ENCODE measurements at places on chromosomes 2 and 18.

DNA sequence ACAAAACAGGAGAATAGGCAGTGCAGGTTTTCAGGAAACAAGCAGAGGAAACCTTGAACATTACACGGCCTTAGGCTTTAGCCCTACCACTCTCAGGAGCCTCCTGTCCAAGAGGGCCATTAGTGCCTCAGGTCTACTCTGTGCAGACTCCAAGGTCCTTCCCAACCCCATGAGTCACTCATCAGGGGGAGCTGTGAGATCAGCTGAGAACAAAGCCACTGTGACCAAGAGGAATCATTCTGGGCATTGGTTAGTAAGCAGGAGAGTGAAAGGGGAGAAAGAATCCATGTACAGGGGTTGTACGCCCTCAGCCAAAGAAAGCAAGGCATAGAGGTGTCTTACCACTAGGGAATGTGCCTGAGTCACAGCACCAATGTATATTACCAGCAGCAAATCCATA lies 680.3 kb downstream of the DPP10 start:
- H3K4me3 ChIP-seq = no peak overlapping the region
- DNase-seq = no peak
- H3K36me3 ChIP-seq = no peaks in the 10 kb centered on the region
- no peaks in the 10 kb centered on the region for H3K4me1 ChIP-seq
- H3K27ac ChIP-seq = no peak overlapping the region
- no peaks in the 10 kb centered on the region for H3K27me3 ChIP-seq

GRCh38 chr2:182077023-182077422 lies 91.4 kb downstream of the PPP1R1C start:
- H3K27ac ChIP-seq = no peak overlapping the region
- H3K36me3 ChIP-seq = no peaks in the 10 kb centered on the region
- no peaks in the 10 kb centered on the region for H3K4me1 ChIP-seq
- no peak overlapping the region for H3K4me3 ChIP-seq

DNA sequence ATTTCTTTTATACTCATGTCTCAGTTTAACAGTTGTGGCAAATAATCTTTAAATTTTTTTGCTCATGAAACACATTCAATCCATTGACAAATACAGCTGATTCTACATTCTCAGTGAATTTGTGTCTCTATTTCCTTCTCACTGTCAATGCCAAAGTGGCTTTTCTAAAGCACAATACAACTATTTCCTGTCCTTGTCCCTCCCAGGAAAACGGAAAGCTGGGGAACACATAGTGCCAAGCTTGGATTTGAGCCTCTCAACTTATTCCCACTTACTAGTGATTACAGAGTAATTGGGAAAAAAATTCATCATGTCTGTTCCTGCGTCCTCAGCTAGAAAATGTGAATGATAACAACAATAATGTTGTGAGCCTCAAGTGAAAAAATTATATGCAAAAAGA lies 899.7 kb upstream of the CDH2 start:
- H3K27ac ChIP-seq = no peak overlapping the region
- H3K36me3 ChIP-seq = no peaks in the 10 kb centered on the region
- H3K4me1 ChIP-seq = no peaks in the 10 kb centered on the region
- no peak overlapping the region for H3K4me3 ChIP-seq
- no peaks in the 10 kb centered on the region for H3K27me3 ChIP-seq
- no peak for DNase-seq

DNA sequence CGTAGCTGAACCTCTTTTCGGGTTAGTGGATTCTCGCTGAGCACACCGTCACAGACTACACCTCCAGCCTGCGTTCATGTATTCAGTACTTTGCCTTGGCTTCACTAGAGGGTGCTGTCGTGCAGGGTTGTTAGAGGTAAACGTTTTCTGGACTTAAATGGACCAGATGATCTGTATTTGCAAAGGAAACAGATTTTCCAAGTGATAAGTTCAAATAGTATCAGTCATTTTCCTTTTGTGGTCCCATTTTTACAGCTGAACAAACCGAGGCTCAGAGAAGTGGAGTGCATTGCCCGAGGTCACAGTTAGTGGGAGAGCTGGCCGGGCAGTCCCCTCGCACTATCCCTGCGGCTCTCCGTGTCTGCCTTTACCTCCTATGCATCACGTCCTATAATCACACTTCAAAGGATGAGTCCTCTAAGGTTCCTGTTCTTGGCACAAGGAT lies 125.9 kb downstream of the MAP4K4 start:
- peak overlapping the region; percentile 64 for H3K27ac ChIP-seq
- peak; percentile 68 for DNase-seq
- no peaks in the 10 kb centered on the region for H3K27me3 ChIP-seq
- H3K36me3 ChIP-seq = peaks cover 7% of the 10 kb centered on the region
- peaks cover 79% of the 10 kb centered on the region for H3K4me1 ChIP-seq

GRCh38 chr2:143329288-143329687 lies 200.1 kb downstream of the ARHGAP15 start:
- no peak overlapping the region for H3K27ac ChIP-seq
- peaks cover 58% of the 10 kb centered on the region for H3K4me1 ChIP-seq
- no peak for DNase-seq
- H3K27me3 ChIP-seq = no peaks in the 10 kb centered on the region
- H3K36me3 ChIP-seq = peaks cover 6% of the 10 kb centered on the region

DNA sequence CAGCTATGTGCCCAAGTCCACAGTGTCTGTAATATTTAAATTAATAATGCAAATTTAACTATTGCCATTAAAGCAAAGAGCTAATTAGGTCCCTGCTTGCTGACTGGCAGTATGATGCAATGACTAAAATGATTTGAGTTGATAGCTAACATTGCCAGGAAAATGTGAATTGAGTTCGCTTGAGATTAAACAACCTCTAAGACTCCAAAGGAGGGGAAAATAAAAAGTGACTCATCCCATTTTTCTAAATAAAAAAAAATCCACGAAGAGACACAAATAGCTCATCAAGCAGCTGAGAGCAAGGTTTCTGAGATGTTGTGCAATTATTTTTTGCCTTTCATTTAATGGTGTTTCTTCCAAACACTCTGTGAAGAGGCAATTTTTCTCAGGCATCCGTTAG lies 413.0 kb downstream of the MTX2 start:
- H3K4me1 ChIP-seq = no peaks in the 10 kb centered on the region
- no peak overlapping the region for H3K4me3 ChIP-seq
- no peaks in the 10 kb centered on the region for H3K36me3 ChIP-seq
- H3K27ac ChIP-seq = no peak overlapping the region
- H3K27me3 ChIP-seq = peaks cover 17% of the 10 kb centered on the region

GRCh38 chr2:54029721-54030395 lies 59.1 kb upstream of the PSME4 start:
- H3K27ac ChIP-seq = no peak overlapping the region
- H3K27me3 ChIP-seq = no peaks in the 10 kb centered on the region
- DNase-seq = no peak
- no peak overlapping the region for H3K4me3 ChIP-seq
- peaks cover 5% of the 10 kb centered on the region for H3K4me1 ChIP-seq

DNA sequence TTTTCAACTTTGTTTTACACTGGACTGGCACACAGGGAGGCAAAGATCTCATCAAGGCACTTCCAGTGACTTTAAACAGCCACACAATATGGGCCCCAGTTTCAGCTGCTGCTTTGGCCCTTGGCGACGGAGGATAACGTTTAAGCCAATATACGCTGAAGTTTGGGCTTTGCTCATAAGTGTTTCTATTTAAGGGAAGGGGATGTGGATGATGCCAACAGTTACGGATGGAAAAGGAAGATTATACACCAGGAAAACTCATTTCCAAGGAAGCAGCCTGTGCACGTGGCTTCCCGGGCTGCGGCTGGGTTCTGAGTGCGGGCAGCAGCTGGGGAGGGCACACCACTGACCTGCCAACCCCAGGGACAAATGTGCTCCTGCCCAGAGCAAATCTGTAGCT lies 151.1 kb downstream of the SH3BP4 start:
- H3K4me1 ChIP-seq = no peaks in the 10 kb centered on the region
- no peak for DNase-seq
- H3K4me3 ChIP-seq = no peak overlapping the region

GRCh38 chr2:178115271-178115670 lies 3.0 kb downstream of the RBM45 start:
- peaks cover 9% of the 10 kb centered on the region for H3K36me3 ChIP-seq
- H3K4me1 ChIP-seq = peaks cover 35% of the 10 kb centered on the region
- H3K4me3 ChIP-seq = no peak overlapping the region
- H3K27ac ChIP-seq = no peak overlapping the region

- peaks cover 86% of the 10 kb centered on the region for H3K4me1 ChIP-seq
- no peak for DNase-seq
- H3K27ac ChIP-seq = peak overlapping the region; percentile 89
- no peaks in the 10 kb centered on the region for H3K27me3 ChIP-seq
Observed at GRCh38 chr2:7437716-7438632, 520.8 kb downstream of the RNF144A start.

GRCh38 chr2:120344214-120344975 lies 1.5 kb upstream of the INHBB start:
- H3K36me3 ChIP-seq = no peaks in the 10 kb centered on the region
- no peak overlapping the region for H3K4me3 ChIP-seq
- DNase-seq = peak; percentile 13

DNA sequence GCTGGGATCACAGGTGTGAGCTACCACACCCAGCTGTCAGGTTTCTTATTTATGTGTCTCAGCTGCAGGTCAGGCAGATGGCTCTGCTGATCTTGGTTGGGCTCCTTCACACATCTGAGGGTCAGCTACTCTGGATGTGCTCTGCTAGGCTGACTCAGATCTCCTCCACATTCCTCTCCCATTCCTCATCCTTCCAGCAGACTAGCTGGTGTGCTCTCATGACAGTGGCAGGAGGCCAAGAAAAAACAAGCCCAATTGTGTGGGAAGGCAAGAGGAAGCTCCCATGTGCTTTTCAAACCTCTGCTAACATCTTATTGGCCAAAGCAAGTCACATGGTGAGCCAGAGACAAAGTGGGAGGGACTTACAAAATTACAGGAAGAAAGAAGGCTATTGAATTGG lies 11.7 kb upstream of the MSH6 start:
- no peak overlapping the region for H3K27ac ChIP-seq
- DNase-seq = no peak
- no peaks in the 10 kb centered on the region for H3K36me3 ChIP-seq
- H3K4me3 ChIP-seq = no peak overlapping the region
- H3K27me3 ChIP-seq = no peaks in the 10 kb centered on the region

DNA sequence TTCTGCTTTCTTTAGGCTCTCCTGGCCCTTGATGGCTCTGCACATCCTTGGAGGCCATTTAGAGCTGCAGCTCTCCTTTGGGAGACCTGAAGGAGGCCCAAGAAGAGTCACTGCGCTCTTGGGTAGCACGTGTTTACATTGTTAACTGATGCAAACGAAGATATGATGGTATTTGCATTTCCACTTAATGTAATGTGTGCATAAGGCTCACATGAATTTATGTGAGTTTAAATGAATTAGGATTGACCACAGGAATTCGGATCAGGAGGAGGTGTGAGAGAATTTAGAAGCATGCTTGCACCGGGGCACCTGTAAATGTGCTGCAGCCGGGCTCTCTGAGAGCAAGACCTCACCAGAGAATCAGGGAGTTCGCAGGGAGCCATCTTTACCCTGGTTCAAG lies 7.5 kb downstream of the SH3RF3 start:
- H3K4me3 ChIP-seq = no peak overlapping the region
- no peaks in the 10 kb centered on the region for H3K36me3 ChIP-seq
- no peak for DNase-seq
- H3K27ac ChIP-seq = no peak overlapping the region
- peaks cover 35% of the 10 kb centered on the region for H3K4me1 ChIP-seq

- no peak for DNase-seq
- H3K27me3 ChIP-seq = no peaks in the 10 kb centered on the region
- H3K4me1 ChIP-seq = peaks cover 49% of the 10 kb centered on the region
- H3K4me3 ChIP-seq = no peak overlapping the region
Observed at GRCh38 chr2:96963316-96963715, 23.1 kb downstream of the FAM178B start.

GRCh38 chr18:44232500-44232899 lies 448.2 kb upstream of the SETBP1 start:
- H3K4me1 ChIP-seq = no peaks in the 10 kb centered on the region
- no peak overlapping the region for H3K4me3 ChIP-seq
- H3K27me3 ChIP-seq = no peaks in the 10 kb centered on the region
- no peaks in the 10 kb centered on the region for H3K36me3 ChIP-seq
- H3K27ac ChIP-seq = no peak overlapping the region

- H3K27ac ChIP-seq = no peak overlapping the region
- H3K4me1 ChIP-seq = no peaks in the 10 kb centered on the region
- H3K36me3 ChIP-seq = peaks cover 6% of the 10 kb centered on the region
- no peak overlapping the region for H3K4me3 ChIP-seq
- H3K27me3 ChIP-seq = no peaks in the 10 kb centered on the region
- DNase-seq = no peak
Observed at GRCh38 chr2:152646264-152646663, 71.0 kb downstream of the PRPF40A start.

GRCh38 chr2:175003875-175004729 lies 1.1 kb downstream of the CHN1 start:
- DNase-seq = no peak
- peaks cover 13% of the 10 kb centered on the region for H3K4me1 ChIP-seq
- H3K36me3 ChIP-seq = no peaks in the 10 kb centered on the region
- no peak overlapping the region for H3K27ac ChIP-seq
- H3K4me3 ChIP-seq = peak overlapping the region; percentile 75

All from activated naive CD8-positive, alpha-beta T cell treated with anti-CD3 and anti-CD28 coated beads, Interleukin-2, amount 50 U/mL, for 24 hours (primary cell).